OCI-LY7 (cell line): ENCODE measurements at places on chromosomes 12 and 14. TPM values are rescaled to one million over a fixed set of nuclear protein-coding genes. Genes with fewer than 3 reads are reported as not detected.

- no peak for DNase-seq
Observed at GRCh38 chr14:105151838-105152793, 16.5 kb downstream of the JAG2 start.

- no peak for DNase-seq
Observed at GRCh38 chr14:66827182-66827581, 319.2 kb downstream of the GPHN start.

GRCh38 chr12:130482448-130482847 lies 144.8 kb downstream of the PIWIL1 start:
- no peak for DNase-seq

- no peak for DNase-seq
Observed at GRCh38 chr14:53450871-53451270, 297.7 kb upstream of the DDHD1 start.

The SMCO2 gene
- total RNA-seq = not detected in 2 replicates

The SRSF9 gene
- total RNA-seq = 281 and 295 TPM in 2 replicates
